ENCODE measurements at places on chromosomes 2 and 18. TPM values are rescaled to one million over a fixed set of nuclear protein-coding genes. Genes with fewer than 3 reads are reported as not detected.

GRCh38 chr18:67875944-67876343 lies 359.4 kb upstream of the DSEL start:
- no peak for DNase-seq
- no peak overlapping the region for H3K27ac ChIP-seq
- H3K36me3 ChIP-seq = no peaks in the 10 kb centered on the region
- H3K27me3 ChIP-seq = no peaks in the 10 kb centered on the region

DNA sequence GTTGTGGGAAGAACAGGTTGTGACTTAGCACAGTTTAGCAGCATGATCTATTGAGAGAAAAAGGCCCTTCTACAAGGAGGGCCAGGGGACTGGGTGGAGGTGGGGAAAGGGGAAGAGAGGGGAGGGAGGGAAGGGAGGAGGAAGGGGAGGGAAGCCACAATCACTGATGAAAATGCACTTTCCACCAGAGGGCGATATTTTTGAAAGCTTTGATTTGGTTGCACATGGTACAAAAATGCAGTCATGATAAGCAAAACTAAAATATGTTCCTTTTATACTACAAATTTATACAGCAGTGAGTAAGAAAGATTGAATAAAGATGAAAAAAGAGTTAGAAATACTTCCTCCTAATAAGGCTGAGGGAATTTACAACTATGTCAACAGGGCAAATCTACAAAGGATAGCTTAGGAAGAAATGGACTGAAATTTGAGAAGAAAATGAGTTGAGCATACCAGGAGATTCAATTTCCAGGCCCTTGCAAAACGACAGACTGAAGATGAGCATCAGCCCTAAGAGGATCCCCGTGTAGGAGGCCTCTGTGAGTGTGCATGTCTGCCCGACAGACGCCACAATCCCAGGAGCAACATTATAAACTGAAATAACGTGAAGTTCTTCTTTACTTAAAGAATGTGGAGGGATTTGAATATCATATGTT lies 17.2 kb downstream of the SH3YL1 start:
- H3K36me3 ChIP-seq = peaks cover 67% of the 10 kb centered on the region
- no peak overlapping the region for H3K4me3 ChIP-seq
- H3K4me1 ChIP-seq = no peaks in the 10 kb centered on the region
- DNase-seq = no peak

- H3K36me3 ChIP-seq = no peaks in the 10 kb centered on the region
- no peak for DNase-seq
- peaks cover 8% of the 10 kb centered on the region for H3K4me1 ChIP-seq
- H3K27ac ChIP-seq = no peak overlapping the region
- H3K27me3 ChIP-seq = no peaks in the 10 kb centered on the region
Measured at GRCh38 chr2:9087121-9087681, 83.7 kb upstream of the MBOAT2 start.

GRCh38 chr2:70887208-70887549 lies 48.5 kb upstream of the ATP6V1B1 start:
- DNase-seq = no peak
- peaks cover 97% of the 10 kb centered on the region for H3K27me3 ChIP-seq
- peaks cover 25% of the 10 kb centered on the region for H3K4me1 ChIP-seq
- no peak overlapping the region for H3K27ac ChIP-seq
- H3K36me3 ChIP-seq = no peaks in the 10 kb centered on the region

DNA sequence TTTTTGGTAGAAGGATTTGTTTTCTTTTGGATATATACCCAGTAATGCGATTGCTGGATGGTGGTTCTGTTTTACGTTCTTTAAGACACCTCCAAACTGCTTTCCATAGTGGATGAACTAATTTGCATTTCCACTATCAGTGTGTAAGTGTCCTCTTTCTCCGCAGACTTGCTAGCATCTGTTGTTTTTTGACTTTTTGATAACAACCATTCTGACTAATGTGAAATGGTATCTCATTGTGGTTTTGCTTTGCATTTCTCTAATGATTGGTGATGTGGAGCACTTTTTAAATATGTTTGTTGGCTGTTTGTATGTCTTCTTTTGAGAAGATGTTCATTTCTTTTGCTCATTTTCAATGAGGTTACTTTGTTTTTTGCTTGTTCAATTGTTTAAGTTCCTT lies 260.9 kb upstream of the CWC22 start:
- H3K36me3 ChIP-seq = no peaks in the 10 kb centered on the region
- no peak overlapping the region for H3K27ac ChIP-seq
- H3K4me3 ChIP-seq = no peak overlapping the region
- no peak for DNase-seq

- DNase-seq = no peak
- H3K27me3 ChIP-seq = peaks cover 26% of the 10 kb centered on the region
- no peak overlapping the region for H3K4me3 ChIP-seq
Measured at GRCh38 chr2:152100961-152101360, 2.1 kb upstream of the CACNB4 start.

GRCh38 chr2:191578031-191578430 lies 99.9 kb upstream of the NABP1 start:
- no peaks in the 10 kb centered on the region for H3K27me3 ChIP-seq
- no peak for DNase-seq
- no peaks in the 10 kb centered on the region for H3K4me1 ChIP-seq
- no peak overlapping the region for H3K27ac ChIP-seq
- no peak overlapping the region for H3K4me3 ChIP-seq

DNA sequence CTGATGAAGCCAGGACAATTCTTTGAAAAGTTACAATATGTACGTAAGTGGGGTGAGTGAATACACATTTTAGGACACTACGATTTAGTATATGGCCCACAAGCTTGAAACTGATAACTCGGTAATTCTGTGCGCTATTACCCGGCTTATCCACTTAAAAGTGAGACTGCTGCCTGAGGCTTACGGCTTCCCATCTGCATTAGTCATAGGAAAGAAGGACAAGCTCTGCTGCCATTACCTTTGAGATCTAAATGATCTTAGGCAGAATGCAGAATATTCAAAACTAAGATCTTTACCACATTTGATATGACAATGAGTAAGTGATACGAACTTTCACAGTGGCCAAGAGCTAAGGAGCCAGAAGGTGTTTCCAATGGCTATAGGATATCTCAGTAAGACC lies 133.3 kb downstream of the GAREM1 start:
- no peaks in the 10 kb centered on the region for H3K4me1 ChIP-seq
- H3K27me3 ChIP-seq = no peaks in the 10 kb centered on the region
- no peak overlapping the region for H3K4me3 ChIP-seq
- H3K36me3 ChIP-seq = no peaks in the 10 kb centered on the region
- DNase-seq = no peak

- H3K4me1 ChIP-seq = peaks cover 16% of the 10 kb centered on the region
- H3K4me3 ChIP-seq = no peak overlapping the region
- H3K36me3 ChIP-seq = no peaks in the 10 kb centered on the region
- H3K27ac ChIP-seq = no peak overlapping the region
Measured at GRCh38 chr2:3647831-3648651, 10.0 kb upstream of the ALLC start.

- no peaks in the 10 kb centered on the region for H3K4me1 ChIP-seq
- H3K27ac ChIP-seq = no peak overlapping the region
- no peak overlapping the region for H3K4me3 ChIP-seq
- H3K27me3 ChIP-seq = no peaks in the 10 kb centered on the region
- no peaks in the 10 kb centered on the region for H3K36me3 ChIP-seq
- DNase-seq = no peak
Measured at GRCh38 chr2:7987992-7988391, 693.9 kb upstream of the ID2 start.

DNA sequence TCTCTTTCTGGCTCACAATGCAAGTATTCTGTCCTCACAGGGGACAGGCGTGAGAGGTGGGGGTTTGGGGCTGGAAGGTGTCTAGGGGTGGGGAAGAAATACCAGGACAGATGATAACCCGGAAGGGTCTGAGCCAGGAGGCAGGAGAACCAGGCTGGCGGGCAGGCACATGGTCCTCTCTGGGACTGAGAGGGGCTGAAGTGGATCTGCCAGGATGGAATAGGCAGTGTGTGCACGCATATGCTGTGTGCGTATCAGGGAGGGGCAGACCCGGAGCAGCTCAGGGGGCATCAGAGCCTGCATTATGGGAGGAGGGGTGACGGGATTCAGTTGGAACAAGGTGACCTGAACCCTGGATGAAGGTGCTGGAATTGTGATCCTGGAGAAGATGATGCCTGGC lies 157.3 kb downstream of the DYSF start:
- no peaks in the 10 kb centered on the region for H3K36me3 ChIP-seq
- no peaks in the 10 kb centered on the region for H3K27me3 ChIP-seq

- H3K27me3 ChIP-seq = no peaks in the 10 kb centered on the region
- no peaks in the 10 kb centered on the region for H3K4me1 ChIP-seq
- no peak overlapping the region for H3K27ac ChIP-seq
- no peaks in the 10 kb centered on the region for H3K36me3 ChIP-seq
- DNase-seq = no peak
- H3K4me3 ChIP-seq = no peak overlapping the region
Measured at GRCh38 chr2:161771148-161771547, 146.9 kb downstream of the SLC4A10 start.

GRCh38 chr2:220076734-220077133 lies 449.3 kb downstream of the SLC4A3 start:
- no peaks in the 10 kb centered on the region for H3K36me3 ChIP-seq
- no peaks in the 10 kb centered on the region for H3K27me3 ChIP-seq
- H3K27ac ChIP-seq = no peak overlapping the region

DNA sequence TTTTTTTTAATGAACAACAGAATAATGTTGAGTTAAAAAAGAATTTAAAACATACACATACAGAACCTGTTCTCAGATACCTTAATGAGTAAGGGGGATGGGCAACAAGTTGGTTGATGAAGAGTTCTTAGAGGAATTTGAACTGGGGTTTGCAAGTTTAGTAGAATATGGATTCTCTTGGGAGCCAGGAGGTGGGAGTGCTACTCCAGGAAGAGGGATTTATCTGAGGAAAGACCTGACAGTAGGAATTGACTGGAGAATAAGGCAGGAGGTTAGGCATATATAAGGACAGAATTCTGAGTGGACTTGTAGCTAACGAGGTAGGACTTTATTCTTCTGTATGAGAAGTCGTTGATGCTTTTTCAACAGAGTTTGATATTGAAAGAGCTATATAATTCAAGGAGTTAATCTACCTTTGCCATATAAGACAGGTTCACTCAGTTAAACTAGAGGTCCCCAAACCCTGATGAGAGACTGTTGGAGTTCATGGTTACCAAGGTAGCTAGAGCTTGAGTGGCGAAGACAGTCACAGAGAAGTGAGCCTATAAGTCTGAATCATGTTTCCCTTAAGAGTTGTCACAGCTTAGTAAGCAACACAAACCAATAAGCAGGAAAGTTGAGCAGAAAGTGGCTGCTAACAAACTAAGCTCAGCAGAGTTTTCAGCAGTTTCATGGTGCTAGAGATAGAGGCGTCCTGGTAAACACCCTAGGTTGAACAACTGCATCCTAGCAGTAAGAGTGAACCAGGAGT lies 88.2 kb downstream of the NCOA1 start:
- H3K27ac ChIP-seq = no peak overlapping the region
- DNase-seq = no peak
- no peaks in the 10 kb centered on the region for H3K27me3 ChIP-seq

DNA sequence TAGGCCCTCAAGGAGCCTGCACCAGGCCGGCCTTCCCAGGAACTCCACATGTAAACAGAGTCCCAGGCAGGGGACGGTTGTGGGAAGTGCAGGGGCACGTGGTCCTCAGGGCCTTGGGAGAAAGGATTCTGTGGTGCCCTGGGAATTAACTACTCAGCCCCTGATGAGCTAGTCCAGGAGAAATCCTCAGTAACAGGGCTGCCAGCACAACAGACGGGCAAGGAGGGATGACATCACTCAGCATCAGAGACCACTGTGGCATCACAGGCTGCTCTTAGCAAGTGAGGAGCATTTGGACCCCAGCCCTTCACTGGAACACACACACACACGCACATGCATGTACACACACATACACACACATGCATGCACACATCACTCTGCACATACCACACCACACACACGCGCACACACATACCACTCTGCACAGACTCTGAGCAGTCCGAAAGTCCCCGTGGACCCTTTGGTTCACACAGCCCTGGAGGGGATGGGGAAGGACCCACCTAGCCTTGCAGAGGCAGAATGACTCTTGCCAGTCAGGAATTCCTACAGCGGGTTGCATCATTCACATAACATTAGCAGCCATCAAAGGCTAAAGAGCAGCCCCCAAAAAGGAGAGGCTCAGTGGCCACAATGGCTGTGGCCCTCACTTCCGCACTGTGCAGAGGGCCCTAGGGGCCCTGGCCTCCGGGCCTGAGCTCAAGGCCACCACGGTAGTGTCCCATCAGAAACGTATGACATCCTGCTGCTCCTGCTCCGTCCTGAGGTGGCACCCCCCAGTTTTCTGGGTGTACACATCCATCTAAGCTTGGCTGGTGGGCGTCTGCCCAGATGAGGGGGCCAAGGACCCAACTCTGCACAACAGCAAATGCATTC lies 1.9 kb upstream of the NMUR1 start:
- no peak for DNase-seq
- no peaks in the 10 kb centered on the region for H3K36me3 ChIP-seq
- no peak overlapping the region for H3K4me3 ChIP-seq
- H3K4me1 ChIP-seq = peaks cover 21% of the 10 kb centered on the region
- H3K27me3 ChIP-seq = peaks cover 12% of the 10 kb centered on the region

GRCh38 chr2:177171418-177171865 lies 41.2 kb upstream of the HNRNPA3 start:
- peak overlapping the region; percentile 74 for H3K27ac ChIP-seq
- no peaks in the 10 kb centered on the region for H3K36me3 ChIP-seq
- no peaks in the 10 kb centered on the region for H3K27me3 ChIP-seq
- DNase-seq = no peak
- H3K4me1 ChIP-seq = peaks cover 47% of the 10 kb centered on the region

The TMEM200C gene
- 0.50 TPM for total RNA-seq

The GPBAR1 gene
- 4.6 TPM for total RNA-seq

The FER1L5 gene
- 0.44 TPM for total RNA-seq

The SLC4A5 gene
- 4.2 TPM for total RNA-seq

The DDX18 gene
- 48.0 TPM for total RNA-seq

Data from lower lobe of right lung (tissue), 2 donors.